Fibroblast of pulmonary artery (primary cell): ENCODE measurements at places on chromosomes 3 and 15.

DNA sequence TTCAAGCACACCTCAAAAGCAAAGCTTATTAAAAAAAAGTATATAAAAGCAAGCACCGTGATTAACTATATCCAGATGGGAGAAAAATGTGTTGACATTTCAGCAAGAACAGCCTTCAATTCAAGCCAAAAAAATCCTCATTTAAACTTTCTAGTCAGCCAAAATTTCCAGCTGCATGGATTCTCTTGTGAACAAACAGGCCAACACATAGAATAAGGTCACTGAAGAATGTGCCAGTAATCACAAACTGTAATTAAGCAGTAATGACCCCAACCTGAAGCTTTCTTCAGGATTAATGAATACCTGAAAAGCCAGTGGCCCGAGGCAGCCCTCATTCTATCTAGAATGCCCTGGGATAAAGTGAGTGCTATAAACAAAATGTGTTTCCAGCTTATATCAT lies 130.7 kb upstream of the KCNMB2 start:
- no peak for DNase-seq

DNA sequence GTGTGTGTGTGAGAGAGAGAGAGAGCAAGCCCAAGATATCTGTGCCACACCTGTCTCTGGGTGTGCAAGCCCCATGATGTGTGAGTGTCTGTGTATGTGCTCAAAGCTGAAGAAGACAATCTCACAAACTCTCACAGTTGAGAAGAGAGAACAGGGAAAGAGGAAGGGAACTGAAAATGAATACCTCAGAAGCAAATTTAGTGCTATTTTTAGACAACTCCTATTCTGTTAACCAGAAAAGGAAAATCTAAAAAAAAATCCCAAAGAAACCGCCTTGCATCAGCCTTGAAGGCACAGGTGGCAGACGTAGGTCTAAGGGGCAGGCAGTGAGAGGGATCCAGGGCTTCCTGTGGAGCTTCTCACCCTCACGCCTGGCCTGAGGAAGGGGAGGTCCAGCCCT lies 47.8 kb downstream of the ATP2B2 start:
- no peak for DNase-seq

DNA sequence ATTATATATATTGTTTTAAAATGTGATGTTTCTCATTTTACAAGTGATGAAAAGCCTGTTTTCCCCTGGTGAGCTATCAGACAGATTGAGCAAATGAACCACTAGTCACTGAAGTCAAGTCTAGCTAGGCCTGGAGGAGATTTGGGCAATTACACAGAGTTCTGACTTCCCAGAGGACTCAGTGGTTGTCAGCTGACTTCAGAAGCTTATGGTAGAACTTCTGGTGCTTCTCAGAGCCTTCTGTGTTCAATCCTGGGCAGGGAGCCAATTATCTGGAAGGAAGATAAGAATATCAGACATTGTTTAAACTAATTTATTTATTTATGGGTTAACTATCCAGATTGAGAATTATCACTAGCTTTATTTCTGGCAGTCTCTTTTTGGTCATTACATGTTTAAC lies 37.7 kb upstream of the NAALADL2 start:
- DNase-seq, result peak; percentile 39

DNA sequence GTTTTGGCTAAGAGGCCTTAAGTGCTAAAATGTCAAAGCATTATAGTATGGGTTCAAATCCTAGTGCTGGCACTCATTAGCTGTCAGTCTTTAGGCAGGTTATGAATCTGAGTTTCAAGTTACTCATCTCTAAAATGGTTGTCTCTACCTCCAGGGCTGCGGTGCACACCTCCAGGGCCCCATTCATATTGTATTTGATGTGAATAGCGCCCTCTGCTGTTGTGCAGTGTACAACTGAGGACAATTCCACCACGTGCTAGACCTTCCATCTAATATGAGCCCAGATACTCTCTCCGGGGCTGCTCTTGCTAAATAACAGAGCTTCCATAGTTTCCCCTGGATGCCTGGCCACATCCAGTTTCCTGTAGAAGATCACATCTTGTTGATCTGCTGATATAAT lies 54.3 kb downstream of the OXNAD1 start:
- DNase-seq, result peak; percentile 28
